ENCODE measurements at places on chromosomes 2 and 18. TPM values are rescaled to one million over a fixed set of nuclear protein-coding genes. Genes with fewer than 3 reads are reported as not detected.

Gene HOXD12
- 0.27 TPM for total RNA-seq

Gene HIBCH
- 55.7 TPM for total RNA-seq

Gene PKP4
- 70.8 TPM for total RNA-seq

Gene OSBPL6
- total RNA-seq = 3.1 TPM

Gene ATG16L1
- 20.0 TPM for total RNA-seq

Gene KIAA2012
- 0.24 TPM for total RNA-seq

Gene DPYSL5
- total RNA-seq = 2.8 TPM

Gene C2orf80
- not detected for total RNA-seq

Gene SLC4A1AP
- total RNA-seq = 18.8 TPM

Gene ARHGEF33
- 0.83 TPM for total RNA-seq

Gene BOD1L2
- not detected for total RNA-seq

Gene RAB17
- 11.0 TPM for total RNA-seq

Gene STARD7
- 109 TPM for total RNA-seq

Gene RESP18
- not detected for total RNA-seq

Gene LCT
- total RNA-seq = not detected

Gene CPO
- total RNA-seq = not detected

Gene ANKRD62
- not detected for total RNA-seq

Gene PSMA8
- not detected for total RNA-seq

Gene SCN7A
- 2.2 TPM for total RNA-seq

Gene ABHD3
- total RNA-seq = 6.0 TPM

Gene LIPG
- 25.7 TPM for total RNA-seq

Gene NTSR2
- total RNA-seq = not detected

Gene GALNT5
- 1.3 TPM for total RNA-seq

Gene INHA
- total RNA-seq = 3.6 TPM

Gene PHOSPHO2
- total RNA-seq = 9.4 TPM

Gene GPR39
- total RNA-seq = 0.47 TPM

Gene STEAP3
- total RNA-seq = 0.94 TPM

Gene ANKRD30B
- total RNA-seq = not detected

Gene GORASP2
- total RNA-seq = 91.1 TPM

Gene TCF7L1
- 48.3 TPM for total RNA-seq

Gene SLC9A4
- total RNA-seq = 0.11 TPM

Gene SFXN5
- total RNA-seq = 18.8 TPM

Gene UGT1A6
- not detected for total RNA-seq

Gene CMPK2
- total RNA-seq = 4.5 TPM

Gene ICOS
- total RNA-seq = not detected

Gene SP5
- 2.7 TPM for total RNA-seq

Gene C1QL2
- not detected for total RNA-seq

Gene MDH1B
- total RNA-seq = 1.3 TPM

Gene PLEK
- total RNA-seq = not detected

Gene WNT10A
- 53.2 TPM for total RNA-seq

Gene KCNK3
- 6.6 TPM for total RNA-seq

Gene MROH2A
- total RNA-seq = not detected

Gene GPR75
- total RNA-seq = 3.7 TPM

Gene CTIF
- 67.9 TPM for total RNA-seq

Gene NEU2
- not detected for total RNA-seq

Gene TUBB8B
- 0.31 TPM for total RNA-seq

Gene EHD3
- total RNA-seq = 13.2 TPM

Gene PKDCC
- 131 TPM for total RNA-seq

Gene ASAP2
- 29.7 TPM for total RNA-seq

Gene SMYD1
- total RNA-seq = not detected

Gene AGAP1
- 44.0 TPM for total RNA-seq

Gene CFAP210
- total RNA-seq = 0.58 TPM

Gene ASTL
- total RNA-seq = 0.60 TPM

Gene RAD51AP2
- total RNA-seq = 0.18 TPM

Measured in mesothelial cell of epicardium (in vitro differentiated cells).